ENCODE measurements at places on chromosomes 7 and 10. TPM values are rescaled to one million over a fixed set of nuclear protein-coding genes. Genes with fewer than 3 reads are reported as not detected.

GRCh38 chr7:53491051-53491450 is 455.6 kb downstream of the POM121L12 start:
- DNase-seq, result no peak

- no peak for DNase-seq
Observed at GRCh38 chr10:91901784-91902677, 7.3 kb downstream of the FGFBP3 start.

The SPDYE16 gene
- 1.9 TPM for total RNA-seq

DNA sequence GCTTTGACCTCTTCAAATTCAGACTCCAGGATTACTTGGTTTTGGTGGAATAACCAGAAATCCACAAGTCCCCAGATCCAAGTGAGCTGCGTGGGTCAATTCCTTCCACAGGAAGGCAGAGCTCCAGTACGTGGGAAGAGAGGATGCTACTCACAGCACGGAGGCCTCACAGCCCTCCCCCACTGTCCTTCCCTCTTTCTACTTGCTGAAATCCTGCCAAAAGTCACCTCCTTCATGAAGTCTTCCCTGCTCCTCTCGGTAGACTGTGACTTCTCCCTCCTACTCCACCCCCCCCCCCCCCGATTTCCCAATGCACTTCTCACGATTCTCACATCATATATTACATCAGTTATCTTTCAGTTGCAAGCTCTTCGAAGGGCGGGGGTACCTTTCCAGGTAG is 12.3 kb downstream of the CAMK2G start:
- DNase-seq, result no peak

DNA sequence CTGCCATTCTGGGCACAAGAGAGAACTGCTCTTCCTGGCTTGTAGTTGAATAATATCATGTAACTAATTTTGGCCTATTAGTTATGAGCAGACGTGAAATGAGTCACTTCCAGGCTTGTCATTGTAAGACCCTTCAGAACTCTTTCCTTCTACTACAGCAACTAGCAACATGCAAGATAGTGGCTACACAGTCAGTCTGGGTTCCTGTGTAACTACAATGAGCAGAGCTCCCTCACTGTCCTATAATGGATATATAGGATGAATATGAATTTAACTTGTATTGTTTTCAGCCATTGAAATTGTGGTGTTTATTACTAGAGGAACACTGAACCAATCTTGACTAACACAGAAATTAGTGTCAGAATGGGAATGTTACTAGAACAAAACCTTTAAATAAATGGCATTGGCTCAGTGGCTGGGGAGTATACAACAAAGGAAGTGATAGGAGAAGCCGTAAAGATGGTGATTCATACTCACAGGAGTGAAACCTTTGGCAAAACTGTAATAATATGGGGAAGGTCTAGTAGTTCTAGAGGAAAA is 2.9 kb upstream of the MTPN start:
- DNase-seq, result no peak

- peak; percentile 86 for DNase-seq
Observed at GRCh38 chr7:87219545-87220025, at the start of gene TMEM243. TSS of gene TMEM243 (minus strand) at chr7:87219732. CDS start at chr7:87219503, 229 bp downstream.

GRCh38 chr7:15889507-15889906 is 203.0 kb upstream of the MEOX2 start:
- DNase-seq, result peak; percentile 60

The GUSB gene
- 46.6 TPM for total RNA-seq

DNA sequence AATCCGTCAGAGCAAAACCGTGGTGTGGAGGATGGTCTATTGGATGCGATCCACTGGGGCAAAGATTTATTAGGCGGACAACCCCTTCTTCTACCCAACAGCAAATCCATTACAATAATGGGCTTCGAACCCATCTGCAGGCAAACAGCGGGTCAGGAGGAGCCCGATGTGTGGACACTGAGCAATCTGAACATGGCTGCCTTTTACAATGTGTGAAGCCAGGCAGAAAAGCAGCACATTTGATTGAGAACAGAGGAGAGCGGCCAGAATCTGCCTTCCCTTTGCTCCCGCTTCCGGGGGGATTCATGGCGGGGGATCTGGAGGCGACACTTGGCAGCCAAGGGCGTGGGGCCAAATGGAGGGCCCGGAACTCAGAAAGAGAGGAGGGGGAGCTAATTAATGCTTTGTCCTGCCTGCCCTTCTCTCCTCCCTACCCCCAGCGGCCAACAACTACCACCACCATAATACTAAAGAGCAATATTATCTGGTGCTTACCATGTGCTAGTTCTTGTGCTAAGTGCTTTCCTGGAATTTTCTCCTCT is 133.0 kb downstream of the EMX2 start:
- DNase-seq, result no peak

The ANKRD61 gene
- total RNA-seq, result 0.27 TPM

GRCh38 chr7:94001396-94001795 is 2.8 kb downstream of the BET1 start:
- DNase-seq, result no peak

The ASZ1 gene
- not detected for total RNA-seq

- DNase-seq, result no peak
Observed at GRCh38 chr10:33899578-33900531, 565.4 kb upstream of the NRP1 start.

GRCh38 chr10:103599211-103599610 is 105.7 kb downstream of the NEURL1 start:
- no peak for DNase-seq

GRCh38 chr7:99380823-99381663 is 6.5 kb downstream of the ARPC1B start:
- DNase-seq, result no peak

DNA sequence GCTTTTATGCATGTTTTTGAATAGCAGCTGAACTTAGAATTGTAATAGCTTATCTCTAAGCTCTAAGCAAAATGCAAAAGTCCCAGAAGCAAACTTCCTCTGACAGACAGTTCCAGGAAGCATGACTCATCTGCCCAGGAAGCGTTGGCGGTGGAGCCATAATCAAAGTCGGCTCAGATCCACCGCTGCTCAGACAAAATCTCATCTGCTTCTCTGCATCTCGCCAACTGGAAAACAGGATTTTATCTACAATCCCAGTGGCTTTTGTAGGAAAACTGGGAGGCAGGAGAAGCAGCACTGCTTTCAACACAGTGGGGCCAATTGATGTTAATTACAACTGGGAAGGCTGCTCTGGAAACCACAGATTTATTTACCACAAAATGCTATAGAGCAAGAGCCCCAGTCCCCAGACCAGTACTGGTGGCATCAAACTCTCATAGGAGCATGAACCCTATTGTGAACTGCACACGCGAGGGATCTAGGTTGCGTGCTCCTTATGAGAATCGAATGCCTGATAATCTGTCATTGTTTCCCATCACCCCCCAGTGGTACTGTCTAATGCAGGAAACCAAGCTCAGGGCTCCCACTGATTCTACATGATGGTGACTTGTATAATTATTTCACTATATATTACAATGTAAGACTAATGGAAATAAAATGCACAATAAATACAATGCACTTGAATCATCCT is 99.9 kb downstream of the CUBN start:
- peak; percentile 79 for DNase-seq

The GJD4 gene
- not detected for total RNA-seq

GRCh38 chr7:23115991-23116390 is 10.4 kb downstream of the KLHL7 start:
- no peak for DNase-seq

Data from sciatic nerve (tissue), 2 donors.